ENCODE measurements at places on chromosomes 3 and 15. TPM values are rescaled to one million over a fixed set of nuclear protein-coding genes. Genes with fewer than 3 reads are reported as not detected.
A peak's percentile ranks its signal among the peaks of the same experiment; 100 is the strongest.

GRCh38 chr3:70120357-70120966 is 120.9 kb downstream of the SAMMSON start:
- DNase-seq, result peak; percentile 51

GRCh38 chr3:31962801-31963205 is 18.3 kb downstream of the OSBPL10 start:
- DNase-seq, result no peak

- DNase-seq, result no peak
Observed at GRCh38 chr3:12627370-12627769, 36.5 kb downstream of the RAF1 start.

Gene NCEH1
- 9.7 TPM for total RNA-seq

- peak; percentile 76 for DNase-seq
Observed at GRCh38 chr3:10400050-10400748, 79.3 kb upstream of the SEC13 start.

DNA sequence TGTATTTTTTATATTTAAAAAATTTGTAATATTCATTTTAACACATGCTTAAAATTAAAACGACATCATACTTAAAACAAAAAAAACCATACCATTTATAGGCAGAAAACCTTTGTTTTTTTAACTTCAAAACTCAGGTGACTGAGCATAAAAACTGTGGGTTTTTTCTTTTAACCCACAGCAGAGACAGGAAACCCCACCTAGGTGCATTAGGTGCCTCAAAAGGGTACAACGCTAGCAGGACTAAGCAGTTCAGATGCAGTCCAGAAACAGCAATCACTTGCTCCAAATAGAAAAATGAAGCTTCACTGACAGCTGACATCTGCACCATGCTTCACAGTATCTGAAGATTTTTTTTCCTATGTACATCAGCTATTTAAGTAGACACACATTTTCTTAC is 52.3 kb downstream of the GLB1 start:
- DNase-seq, result no peak

DNA sequence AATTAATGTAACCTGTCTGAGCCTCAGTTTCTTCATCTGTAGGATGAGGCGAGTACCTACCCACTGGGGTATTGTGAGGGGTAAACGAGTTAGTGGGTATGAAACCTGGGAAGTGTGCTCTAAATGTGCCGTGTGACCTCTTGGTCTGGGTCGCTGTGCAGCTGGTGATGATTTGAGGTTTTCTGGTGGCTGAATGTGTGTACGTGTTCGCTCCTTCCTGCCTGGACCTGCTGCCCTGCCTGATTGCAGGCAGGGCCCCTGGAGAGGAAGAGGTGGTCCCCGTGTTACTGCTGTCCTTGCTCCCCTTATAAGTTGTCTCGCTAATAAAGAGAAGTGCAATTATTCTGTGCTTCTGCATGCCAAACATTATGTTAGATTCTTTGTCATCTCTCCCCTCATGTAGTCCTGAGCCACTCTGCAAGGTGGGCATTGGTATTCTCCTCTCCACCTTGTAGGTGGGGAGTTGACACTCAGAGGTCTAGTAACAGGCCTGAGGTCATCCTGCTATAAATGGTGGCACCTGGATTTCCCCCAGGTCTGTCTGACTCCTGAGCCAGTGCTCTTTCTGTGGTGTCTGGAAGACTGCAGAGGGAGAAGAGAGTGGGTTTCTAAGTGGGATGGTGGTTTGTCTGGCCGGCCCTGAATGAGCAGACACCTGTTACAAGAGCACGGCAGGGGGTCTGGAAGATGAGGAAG is 15.7 kb downstream of the PDIA5 start:
- no peak for DNase-seq

- peak; percentile 94 for DNase-seq
Observed at GRCh38 chr15:74866090-74866489, 7.1 kb downstream of the SCAMP2 start.

DNA sequence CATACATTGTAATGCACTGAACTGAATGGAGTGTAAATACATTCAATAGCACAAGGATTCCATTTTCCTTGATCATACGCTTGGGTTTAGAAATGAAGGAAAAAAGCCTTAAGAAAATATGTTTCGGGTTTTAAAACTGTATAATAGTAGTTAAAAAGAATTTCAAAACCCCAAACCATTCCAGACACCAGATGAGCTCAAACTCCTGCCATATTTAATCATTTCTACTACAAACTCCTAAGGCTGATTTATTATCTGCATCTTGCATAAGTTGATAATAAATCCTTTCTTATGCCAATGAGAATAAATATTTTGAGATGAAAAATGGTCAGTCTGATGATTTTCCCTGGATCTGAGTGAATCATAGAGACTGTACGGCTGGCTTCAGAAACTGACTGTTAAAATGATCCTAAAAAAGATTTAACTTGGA is 51.0 kb downstream of the NR1D2 start:
- DNase-seq, result no peak

DNA sequence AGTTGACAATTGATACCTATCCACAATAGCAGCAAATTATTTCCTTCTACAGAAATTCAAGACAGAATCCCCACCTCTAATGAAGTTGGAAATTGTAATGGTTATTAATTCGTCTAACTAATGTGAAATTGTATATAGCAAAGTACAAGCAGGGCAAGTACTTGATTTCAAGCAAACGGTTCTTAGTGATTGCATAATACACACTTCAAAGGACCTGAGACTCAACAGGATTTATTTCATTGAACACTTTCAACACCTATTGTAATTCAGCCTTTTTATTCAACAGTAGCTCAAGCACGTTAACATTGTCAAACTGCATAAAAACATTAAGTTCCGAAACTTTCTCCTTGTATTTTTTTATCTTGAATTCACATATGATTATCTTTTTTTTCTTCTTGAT is 40.2 kb upstream of the AGTR1 start:
- DNase-seq, result no peak

DNA sequence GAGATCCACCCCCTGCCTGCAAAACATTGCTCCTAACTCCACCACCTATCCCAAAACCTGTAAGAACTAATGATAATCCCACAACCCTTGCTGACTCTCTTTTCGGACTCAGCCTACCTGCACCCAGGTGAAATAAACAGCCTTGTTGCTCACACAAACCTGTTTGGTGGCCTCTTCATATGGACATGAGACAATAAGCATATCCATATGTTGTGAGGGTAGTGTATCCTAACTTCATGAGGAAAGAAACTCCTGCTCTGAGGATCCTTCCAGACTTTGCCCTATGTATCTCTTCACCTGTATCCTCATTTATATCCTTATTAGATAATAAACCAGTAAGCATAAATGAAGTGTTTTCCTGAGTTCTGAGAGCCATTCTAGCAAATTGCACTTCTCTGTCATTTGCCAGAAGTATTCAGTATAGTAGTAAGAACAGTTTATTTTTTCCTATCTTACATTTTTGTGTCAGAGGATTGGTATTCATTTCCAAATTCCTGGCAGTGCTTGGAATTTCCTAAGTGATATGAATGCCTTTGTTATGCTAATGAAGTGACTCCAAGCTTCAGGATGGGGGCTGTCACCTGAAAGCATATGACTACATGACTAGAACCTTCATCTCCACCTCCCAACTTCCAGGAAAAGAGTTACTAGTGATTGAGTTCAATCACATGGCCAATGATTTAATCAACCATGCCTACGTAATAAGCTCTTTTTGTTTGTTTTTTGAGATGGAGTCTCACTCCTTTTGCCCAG is 30.2 kb downstream of the TTBK2 start:
- DNase-seq, result peak; percentile 76

Gene ANKRD63
- not detected for total RNA-seq

Data from osteoblast (primary cell).